Osteoblast (primary cell): ENCODE measurements at places on chromosomes 11 and 22.

GRCh38 chr11:117959438-117960149 is 26.6 kb upstream of the IL10RA start:
- no peak for DNase-seq

DNA sequence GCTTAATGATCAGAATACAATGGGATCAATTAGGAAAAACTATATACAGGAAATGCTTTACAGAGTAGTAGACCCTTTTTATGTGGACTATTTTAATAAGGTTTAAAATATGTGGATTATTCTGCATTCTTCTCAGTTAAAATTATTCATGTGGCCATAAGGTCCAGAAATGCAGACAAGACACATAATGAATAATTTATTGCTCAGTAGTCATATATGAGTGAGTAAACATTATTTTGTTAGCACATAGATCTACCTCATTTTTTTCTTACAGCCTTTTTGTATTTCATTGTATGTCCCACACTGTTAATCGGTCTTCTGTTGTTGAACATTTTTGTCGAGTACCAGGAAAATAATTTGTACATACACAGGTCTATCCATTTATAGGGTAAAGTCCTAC is 20.8 kb downstream of the MED17 start:
- no peak for DNase-seq

DNA sequence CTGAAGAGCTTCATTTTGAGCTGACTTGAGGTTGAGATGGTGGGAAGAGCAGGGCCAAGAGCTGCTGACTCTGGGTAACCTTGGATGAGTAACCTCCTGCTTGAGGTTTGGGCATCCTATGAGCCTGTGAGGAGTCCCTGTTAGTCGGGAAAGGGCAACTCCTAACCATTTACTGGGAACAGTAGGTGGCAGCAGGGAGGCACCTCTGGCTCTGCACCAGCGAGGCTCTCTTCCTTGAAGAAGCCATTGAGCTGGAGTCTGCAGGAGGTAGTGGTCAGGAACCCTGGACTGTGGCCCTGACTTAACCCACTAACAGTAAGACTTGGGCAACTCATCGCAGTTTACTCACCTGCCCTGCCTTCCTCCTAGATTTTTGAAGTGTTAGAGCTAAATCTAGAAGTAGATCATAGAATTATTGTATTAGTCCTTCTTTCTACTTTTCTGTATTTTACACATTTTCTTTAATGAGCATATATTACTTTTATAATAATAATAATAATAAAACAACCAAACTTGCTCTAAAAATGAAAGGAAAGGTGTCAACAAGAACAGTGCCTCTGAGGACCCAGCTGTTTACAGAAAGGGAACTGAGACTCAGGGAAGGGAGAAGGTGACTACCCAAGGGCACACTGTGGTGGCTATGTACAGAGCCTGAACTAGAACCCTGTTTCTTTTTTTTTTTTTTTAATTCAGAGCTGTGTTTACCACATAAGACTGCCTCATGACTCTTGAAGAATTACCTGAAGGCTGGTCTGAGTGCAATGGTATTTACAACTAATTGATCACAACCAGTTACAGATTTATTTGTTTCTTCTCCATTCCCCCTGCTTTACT is 47.5 kb downstream of the MEI1 start:
- peak; percentile 95 for DNase-seq

DNA sequence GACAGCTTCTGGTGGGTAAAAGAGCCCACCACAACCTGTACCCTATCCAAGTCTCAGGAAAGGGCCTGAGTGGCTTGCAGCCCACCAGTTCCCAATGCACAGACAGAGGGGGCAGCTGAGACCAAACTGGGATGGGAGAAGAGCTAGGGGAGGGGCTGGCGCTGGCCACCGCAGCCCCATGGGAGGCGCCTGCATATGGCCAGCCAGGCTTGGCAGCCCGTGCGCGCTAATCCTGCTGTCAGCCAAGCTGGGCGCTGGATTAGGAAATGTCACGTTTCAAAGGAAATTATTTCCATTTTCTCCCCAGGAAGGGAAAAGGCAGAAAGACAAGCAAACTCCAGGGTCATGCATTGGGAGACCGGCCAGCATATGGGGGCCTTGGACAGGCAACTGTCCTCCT is 236.8 kb downstream of the BUD13 start:
- DNase-seq: no peak

GRCh38 chr11:116835042-116835772 is 2.2 kb downstream of the APOA1 start:
- DNase-seq: no peak

DNA sequence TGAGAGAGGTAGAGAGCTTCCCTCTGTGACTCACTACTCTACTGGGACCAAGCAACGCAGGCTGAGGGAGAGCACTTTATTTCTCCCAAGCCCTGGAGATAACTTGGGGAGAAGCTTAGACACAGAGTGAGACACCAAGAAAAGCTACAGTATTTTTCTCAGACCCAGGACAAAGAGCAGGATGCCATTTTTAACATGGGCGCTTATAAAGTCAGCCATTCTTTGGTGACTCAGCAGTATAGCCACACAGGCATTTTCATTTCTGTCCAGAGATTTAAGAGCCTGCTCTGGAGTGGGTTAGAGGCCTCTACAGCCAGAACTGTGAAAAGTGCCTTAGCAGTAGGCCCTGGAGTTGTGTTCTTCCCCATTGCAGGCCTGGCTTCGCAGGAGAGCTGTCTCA is 55.0 kb upstream of the GLYAT start:
- no peak for DNase-seq

- DNase-seq: no peak
Observed at GRCh38 chr11:102115557-102115956, 5.3 kb downstream of the YAP1 start.

DNA sequence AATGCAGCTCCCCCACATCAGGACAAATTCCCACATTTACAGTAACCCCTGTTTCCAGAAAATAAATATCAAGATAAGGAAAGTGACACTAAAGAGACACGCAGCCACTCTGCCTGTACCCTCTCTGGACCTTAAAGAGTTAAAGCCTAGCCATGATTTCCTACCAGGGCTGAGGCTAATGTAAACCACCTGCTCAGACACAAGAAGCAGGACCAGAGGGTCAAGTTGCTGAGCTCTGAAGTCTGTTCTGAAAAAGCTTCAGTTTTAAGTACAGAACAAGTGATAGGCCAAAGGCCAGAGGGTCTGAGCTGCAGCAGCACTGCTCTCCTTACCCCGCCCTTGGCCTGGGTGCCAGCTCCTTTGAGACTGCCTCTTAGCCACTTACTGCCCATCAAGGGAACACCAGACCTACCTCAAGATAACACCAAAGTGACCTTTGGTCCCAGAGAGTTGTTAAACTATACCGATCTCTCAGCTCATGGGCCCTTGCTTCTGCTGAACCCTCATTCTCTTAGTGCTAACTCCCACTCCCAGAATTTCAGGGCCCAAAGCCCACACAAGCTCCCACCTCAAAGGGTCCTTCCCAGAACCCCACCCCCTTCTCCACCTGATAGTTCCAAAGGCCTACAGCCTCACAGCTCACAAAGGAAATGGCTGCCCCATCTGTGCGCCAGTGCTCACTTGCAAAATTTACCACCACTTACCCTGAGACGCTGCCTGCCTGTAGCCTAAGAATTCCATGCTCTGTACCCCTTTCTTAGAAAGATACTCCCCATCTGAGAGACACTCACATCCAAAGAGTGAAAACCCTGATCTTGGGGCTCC is 40.5 kb downstream of the IL18BP start:
- no peak for DNase-seq

GRCh38 chr11:96151501-96151900 is 191.5 kb downstream of the MAML2 start:
- no peak for DNase-seq

DNA sequence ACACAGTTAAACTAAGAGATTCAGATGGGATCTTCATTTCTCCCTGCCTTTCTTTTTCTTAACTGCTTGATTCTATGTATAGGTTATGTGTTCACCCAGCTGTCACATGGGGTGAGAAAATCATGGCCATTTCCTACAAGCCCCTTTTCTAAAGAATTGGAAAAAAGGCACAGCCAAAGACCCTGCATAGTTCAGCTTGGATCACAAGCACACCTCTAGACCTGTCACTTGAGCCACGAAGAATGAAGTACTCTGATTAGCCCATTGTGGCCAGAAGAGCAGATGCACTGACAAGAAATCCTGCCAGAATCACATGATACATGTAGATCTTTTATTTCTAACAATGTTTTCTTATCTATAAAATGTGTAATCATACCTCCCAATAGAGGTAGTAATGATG is 69.7 kb downstream of the RAB38 start:
- DNase-seq: no peak

DNA sequence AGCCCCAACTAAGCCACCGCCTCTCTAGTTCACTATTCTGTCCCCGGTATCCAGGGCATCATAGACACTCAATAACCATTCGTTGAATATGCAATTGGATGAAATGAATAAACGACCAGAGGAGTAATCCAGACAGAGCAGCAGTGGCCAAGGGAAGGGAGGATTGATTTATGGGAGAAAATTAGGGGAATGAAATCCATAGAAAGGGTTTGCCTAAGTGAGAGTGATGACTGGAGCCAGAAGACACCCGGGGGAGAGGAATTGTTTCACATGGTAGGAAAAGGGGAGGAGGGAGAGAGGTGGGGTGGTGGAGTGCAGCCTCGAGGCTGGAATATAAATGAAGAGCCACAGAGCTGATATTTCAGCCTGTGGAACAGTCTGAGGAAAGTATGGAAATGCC is 168.2 kb downstream of the COMMD9 start:
- no peak for DNase-seq

DNA sequence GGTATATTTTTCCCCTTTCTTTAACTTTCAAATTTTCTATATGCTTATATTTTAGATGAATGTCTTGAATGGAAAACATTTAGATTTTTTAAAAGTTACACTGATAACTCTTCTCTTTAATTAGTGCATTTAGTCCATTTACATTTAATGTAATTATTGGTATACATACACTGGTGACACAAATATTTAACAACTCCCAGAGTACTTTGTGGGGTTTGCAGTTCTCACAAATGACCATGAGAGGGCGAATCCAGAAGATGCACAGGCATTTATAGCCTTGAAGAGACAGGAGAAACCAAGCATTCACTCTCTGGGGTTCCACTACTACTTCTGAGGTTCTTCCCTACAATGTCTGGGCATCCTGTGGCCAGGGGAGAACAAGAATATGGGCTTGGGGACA is 125.1 kb downstream of the TIMP3 start:
- DNase-seq: no peak

DNA sequence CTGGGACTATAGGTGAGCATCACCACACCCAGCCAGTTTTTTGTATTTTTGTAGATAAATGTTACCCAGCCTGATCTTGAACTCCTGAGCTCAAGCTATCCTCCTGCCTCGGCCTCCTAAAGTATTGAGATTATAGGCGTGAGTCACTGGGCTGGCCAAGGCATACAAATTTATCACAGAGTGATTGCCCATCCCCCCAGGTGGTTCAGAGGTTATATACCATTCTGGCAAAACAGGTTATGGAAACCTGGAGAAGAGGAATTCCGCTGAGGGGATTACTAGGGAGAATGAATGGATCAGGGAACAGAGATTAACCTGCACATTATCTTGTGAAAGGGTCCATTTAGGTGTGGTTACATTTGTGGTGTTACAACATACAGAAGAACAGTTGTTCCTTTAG is 8.1 kb downstream of the ATG13 start:
- DNase-seq: no peak

DNA sequence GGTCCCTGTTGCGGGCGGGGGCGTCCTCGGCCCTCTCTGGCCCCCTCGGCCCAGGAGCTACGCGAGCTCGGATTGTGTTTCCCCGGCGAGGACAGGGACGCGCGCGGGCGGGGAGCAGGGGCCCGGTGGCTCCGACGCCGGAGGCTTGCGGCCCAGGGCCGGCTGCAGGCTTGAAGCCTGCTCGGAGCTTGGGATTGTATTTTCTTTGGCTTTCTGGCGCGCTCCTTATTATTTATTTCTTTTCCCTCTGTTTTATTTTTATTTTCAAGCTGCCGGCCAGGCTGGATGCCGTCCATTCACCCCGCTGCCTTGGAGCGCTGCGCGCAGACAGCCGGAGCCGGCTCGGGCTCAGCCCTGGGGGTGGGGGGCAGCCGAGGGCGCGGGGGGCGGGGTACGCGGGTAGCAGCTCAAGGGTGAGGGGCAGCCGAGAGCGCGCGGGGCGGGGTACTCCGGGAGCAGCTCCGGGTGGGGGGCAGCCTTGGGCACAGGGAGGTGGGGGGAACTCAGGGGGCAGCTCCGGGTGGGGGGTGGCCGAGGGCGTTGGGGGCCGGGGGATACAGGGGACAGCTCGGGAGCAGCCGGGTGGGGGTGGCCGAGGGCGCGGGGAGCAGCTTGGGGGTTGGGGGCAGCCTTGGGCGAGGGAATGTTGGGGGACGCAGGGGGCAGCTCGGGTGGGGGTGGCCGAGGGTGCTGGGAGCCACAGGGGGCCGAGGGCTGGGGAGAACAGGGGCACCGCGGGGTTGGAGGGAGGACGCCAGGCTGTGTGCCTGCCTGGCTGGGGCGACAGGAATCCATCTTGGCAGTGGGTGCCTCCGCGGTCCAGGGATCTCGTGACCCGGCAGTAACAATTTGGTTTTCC is 42.7 kb downstream of the KCNJ1 start:
- peak; percentile 74 for DNase-seq

- DNase-seq: no peak
Observed at GRCh38 chr11:35085531-35086165, 53.3 kb upstream of the CD44 start.

DNA sequence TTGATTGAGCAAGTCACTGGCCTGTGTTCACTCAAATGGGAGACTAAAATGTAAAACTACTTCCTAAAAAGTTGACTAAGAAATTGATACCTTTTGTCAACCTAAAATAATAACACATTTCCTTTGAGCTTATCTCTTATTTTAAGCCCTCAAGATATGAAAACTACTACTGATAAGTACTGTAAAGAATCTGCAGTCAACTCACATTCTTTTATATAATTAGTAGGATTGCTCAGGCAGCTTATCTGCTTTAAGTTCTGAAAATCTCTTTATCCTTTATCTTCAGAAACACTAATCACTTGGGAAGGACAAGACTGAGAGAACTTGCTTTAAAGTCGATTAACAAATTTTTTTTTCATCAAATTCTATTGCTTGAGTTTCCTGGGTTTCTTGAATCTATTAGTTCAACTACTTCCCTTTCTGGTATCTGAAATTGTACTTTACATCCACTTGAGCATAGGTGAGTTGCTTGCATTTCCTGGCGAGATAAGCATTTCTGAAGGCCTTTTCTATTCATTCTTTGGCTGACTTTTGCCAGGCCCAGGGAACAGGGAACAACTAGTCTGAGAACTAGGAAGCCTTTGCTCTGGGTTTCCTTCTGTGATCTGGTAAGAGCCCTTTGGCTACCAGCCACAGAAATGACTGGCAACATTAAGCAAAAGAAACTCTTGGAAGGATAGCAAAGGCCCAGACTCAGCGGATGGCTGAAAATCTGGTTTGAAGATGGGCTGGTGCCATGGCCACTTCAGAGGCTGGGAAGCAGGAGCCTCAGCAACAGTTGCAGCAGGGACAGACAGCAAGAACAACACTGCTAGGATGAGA is 19.3 kb upstream of the CSRP3 start:
- no peak for DNase-seq

DNA sequence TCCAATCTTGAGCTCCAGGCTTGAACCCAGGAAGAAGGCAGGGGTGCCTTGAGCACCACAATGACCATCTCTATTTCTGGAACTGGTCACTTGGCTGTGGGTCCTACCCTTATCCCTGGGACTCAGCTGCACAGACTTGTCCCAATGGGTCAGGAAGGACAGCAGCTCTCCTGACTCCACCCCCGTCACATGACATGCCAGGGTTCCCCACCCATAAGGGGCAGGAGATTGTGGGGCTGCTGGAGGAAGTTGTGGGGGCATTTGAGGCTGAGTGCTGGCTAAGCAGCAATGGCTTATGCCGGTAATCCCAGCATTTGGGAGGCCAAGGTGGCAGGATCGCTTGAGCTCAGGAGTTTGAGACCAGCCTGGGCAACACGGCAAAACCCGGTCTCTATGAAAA is 56.2 kb downstream of the NFAM1 start:
- no peak for DNase-seq
